ENCODE measurements at places on chromosomes 5 and 9. TPM values are rescaled to one million over a fixed set of nuclear protein-coding genes. Genes with fewer than 3 reads are reported as not detected.

Gene CCIN
- 3.6 TPM for total RNA-seq

Gene DOK3
- 6.7 TPM for total RNA-seq

Gene MYOT
- total RNA-seq = not detected

Gene SOWAHA
- under 0.01 TPM for total RNA-seq

Gene IFNK
- not detected for total RNA-seq

Gene GPR151
- not detected for total RNA-seq

Gene CDH9
- not detected for total RNA-seq

Gene EIF4E1B
- total RNA-seq = not detected

Gene PCDH1
- 6.3 TPM for total RNA-seq

Gene SELENOP
- total RNA-seq = 2.5 TPM

Gene GPX3
- total RNA-seq = 56.0 TPM

Gene SLC36A3
- total RNA-seq = not detected
